ENCODE measurements at places on chromosomes 1 and 21.
A peak's percentile ranks its signal among the peaks of the same experiment; 100 is the strongest.

GRCh38 chr1:83928396-83928795 is 70.5 kb downstream of the TTLL7 start:
- DNase-seq: no peak

DNA sequence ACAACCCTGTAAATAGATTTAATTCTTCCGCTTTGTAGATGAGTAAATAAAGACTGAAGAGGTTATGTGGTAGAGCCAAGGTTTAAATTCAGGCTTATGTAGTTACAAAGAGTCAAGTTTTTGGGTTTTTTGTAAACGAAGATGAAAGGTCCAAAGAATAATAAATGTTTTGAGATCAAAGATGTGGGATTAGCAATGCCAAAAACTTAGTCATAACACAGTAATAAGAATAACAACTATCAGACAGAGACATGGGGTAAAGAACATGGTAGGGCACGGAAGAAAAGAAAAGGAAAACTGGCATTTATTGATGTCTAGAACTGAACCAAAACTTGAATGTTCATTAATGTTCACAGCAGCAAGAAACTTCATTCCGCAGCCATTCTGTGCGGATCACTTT is 42.9 kb downstream of the EXTL2 start:
- DNase-seq: no peak

DNA sequence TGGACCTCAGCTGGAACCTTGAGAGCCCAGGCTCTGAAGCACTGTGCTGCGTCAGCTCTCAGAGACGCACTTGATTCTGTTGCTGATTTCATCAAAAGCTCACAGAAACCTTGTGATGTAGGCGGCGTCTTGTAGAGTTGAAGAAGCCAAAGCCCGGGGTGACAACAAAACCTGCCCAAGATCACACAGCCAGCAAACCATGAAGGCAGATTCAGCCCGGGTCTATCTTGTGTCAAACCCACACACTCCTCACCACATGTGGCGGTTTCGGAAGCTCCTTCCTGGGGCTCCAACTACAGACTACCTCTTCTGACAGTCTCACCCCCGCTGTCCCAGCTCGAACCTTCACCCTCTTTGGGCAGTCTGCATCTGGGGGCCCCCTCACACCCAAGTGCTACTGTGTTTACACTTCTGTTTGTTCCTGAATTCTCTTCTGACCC is 50.4 kb downstream of the TENT5C start:
- DNase-seq: peak; percentile 55

GRCh38 chr1:110916669-110917306 is 43.8 kb downstream of the CD53 start:
- no peak for DNase-seq

GRCh38 chr1:19700079-19700777 is 35.6 kb downstream of the HTR6 start:
- no peak for DNase-seq

DNA sequence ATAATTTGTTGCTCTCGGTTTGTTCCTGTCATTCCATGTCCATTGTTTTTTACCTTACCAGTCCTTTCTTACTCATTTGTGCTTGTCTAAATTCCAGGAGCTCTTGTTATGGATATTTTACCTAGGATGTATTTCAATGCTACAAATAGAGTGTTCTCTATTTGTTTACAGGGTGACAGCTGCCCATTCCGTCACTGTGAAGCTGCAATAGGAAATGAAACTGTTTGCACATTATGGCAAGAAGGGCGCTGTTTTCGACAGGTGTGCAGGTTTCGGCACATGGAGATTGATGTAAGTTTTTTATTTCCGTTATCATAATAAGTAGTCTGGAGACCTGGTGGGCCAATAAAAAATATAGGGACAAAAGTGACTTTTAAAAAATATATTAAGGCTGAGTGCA is 23.0 kb downstream of the ZBED6 start:
- no peak for DNase-seq

- DNase-seq: no peak
These were observed 2.6 kb upstream of the CD244 start for GRCh38 chr1:160865337-160865736.

DNA sequence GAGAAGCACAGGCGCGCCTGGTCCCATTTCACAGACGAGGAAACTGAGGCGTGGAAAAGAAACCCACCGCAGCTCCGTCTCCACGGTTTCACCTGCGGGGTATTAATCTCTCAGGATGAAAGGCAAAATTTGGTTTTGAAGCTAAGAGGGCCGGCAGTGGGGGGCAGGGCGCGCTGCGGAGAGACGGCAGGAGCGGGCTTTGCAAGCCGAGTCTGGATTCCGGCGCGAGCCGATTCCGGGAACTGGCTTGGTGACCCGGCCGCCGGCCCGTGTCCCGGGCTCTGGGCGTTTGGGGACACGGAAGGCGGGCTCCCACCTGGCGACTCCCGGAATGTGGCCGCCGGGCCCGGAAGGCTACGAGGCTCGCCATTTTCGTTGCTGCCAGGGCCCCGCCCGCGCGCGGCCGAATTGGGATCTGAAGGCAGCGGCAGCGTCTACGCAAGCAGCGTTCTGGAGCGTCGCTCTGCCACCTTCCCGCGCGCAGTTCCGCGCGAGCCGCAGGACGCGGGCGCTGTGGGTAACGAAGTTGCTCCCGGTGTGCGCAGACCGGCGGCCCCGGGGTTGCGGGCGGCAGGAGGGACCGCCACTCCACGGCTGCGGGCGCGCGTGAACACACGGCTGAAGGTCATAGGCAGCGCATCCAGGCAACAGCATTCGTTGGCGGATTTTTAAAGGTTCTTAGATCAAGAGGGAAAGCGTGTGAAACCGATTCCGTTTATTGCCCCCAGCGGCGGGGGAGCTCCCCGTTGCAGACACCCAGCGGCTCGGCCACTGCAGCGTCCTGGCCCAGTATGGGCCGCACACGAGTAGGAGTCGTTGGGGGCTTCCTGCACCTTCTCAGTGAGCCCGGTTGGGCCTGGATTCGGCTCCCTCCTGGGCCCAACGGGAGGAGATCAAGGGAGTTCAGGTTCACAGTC is 5.4 kb upstream of the PRDM16 start:
- no peak for DNase-seq

DNA sequence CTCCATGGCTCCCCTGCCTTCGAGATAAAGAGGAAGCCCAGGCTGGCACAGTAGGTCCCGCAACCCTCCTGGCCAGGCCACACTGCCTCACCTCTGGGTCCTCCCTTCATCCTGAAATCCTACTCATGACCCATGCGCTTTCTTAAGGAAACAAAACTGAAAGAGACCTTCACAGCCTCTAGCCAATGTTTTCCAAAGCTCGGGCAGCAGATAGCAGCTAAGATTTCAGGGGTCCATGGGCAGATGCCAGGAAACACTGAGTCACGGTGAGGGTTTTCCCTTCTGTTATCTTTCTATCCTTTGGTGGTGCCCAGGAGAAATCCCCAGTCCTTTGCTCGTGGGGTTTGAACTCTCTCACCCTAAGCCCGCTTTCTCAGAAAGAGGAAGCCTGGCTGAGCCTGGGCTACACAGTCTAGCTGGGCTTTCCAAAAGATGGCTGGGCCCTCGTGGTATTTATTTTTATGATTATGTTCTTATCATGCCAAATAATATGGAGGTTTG is 26.6 kb downstream of the TTC39A start:
- no peak for DNase-seq

DNA sequence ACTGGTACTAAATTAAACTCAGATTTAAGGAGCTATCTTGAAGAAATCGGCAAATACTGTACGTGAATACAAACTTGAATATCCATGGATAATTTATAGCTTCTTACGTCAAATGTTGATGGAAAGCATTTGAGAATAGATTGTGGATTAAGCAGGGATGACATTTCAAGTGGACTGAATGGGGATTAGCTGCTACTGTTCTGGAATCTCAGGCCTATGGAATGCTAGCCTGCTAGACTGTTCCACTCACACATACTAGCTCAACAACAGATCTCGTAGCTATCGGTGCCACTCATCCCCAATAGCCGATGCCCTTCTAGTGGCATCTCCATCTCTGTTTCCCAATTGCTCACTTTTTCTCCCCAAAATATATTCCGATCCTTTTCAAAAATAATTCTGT is 62.0 kb upstream of the USP25 start:
- DNase-seq: no peak

DNA sequence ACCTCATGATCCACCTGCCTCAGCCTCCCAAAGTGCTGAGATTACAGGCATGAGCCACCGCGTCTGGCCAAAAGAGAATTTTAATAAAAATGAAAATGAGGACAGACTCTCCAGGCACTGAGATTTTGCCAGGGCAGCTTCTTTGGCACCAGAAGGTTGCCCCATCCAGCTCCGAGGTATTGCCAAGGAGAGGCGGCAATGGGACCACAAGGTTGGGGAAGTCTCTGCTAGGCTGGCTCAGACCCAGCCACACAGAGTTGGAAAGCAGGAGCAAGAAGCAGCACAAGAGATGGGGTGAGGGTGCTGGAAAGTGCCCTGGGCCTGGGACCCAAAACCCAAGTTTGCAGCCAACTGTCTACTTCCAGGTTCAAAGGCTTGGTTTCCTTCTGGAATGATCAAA is 200.9 kb downstream of the HHIPL2 start:
- no peak for DNase-seq

DNA sequence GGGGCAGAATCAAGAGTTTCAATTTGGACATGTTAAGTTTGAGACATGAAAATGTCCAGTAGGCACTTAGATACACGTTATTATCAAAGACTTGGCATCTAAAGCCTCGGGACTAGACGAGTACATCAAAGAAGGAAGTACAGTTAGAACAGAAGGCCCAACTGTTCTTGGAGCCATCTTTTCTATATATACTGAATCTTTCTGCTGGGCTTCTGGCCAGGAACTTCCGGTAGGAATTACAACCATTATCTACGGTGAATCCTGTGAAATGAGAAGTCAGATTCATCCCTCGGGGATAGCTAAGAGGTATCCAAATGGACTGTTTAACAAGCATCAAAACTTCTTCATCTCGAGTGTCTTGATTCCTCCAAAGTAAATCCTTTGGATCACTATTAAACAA is 34.4 kb upstream of the NRDC start:
- DNase-seq: no peak

DNA sequence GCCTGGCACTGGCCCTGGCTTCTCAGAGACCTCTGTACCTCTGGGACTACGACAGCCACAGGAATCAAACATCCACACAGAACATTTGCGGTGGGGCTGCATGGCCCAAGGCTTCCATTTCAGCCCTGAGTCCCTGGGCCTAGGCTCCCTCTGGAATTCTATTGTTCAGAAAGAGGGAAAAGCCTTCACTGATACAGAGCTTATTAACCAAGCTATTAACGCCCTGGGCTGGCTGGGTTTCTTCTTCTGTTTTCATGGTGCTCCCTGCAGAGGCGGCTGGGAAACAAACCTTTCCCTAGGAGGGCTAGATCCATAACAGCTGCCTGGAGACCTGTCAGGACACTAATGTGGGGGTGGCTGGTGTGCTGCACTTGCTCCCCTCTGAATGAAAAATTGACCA is 88.2 kb downstream of the KAZN start:
- DNase-seq: no peak

DNA sequence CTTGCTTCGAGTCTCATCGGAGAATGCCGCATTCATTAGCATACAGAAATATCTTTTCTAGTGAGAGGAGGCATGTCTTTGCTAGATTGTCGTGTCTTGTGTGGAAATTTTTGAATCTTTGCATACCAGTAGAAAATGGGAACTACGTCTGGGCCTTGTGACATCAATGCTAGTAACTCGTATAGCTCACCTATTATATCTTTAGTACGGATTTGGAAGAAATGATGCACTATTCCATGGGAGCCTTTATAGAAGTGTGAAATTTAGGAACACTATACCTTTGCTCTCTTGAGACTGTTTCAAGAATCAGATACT is 835 bp downstream of the UHMK1 start:
- no peak for DNase-seq

DNA sequence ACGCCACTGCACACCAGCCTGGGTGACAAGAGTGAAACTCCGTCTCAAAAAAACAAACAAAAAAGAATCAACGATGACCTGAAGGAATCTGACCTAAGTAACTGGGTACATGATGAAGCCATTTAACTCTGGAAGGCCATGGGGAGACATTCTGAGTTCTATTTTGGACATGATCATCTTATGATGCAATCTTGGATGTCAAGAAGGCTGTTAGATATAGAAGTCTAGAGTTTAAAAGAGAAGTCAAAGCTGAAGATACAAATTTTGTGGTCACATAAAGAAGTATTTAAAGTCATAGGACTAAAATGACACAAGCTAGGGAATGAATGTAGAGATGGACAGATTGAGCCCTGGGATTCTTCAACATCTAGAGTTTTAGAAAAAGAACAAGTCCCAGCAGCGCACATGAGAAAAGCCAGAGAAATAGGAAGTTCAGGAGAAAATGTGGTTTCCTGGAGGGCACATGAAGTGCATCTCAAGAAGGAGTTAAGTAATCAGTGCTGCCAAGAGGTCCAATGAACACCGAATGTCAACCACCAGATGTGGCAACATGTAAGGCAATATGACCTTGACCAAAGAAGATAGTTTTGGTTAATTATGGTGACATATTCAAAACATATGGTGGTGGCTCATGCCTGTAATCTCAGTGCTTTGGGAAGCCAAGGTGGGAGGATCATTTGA is 26.8 kb downstream of the ELK4 start:
- no peak for DNase-seq

GRCh38 chr1:25650289-25650576 is 33.6 kb downstream of the MAN1C1 start:
- no peak for DNase-seq

DNA sequence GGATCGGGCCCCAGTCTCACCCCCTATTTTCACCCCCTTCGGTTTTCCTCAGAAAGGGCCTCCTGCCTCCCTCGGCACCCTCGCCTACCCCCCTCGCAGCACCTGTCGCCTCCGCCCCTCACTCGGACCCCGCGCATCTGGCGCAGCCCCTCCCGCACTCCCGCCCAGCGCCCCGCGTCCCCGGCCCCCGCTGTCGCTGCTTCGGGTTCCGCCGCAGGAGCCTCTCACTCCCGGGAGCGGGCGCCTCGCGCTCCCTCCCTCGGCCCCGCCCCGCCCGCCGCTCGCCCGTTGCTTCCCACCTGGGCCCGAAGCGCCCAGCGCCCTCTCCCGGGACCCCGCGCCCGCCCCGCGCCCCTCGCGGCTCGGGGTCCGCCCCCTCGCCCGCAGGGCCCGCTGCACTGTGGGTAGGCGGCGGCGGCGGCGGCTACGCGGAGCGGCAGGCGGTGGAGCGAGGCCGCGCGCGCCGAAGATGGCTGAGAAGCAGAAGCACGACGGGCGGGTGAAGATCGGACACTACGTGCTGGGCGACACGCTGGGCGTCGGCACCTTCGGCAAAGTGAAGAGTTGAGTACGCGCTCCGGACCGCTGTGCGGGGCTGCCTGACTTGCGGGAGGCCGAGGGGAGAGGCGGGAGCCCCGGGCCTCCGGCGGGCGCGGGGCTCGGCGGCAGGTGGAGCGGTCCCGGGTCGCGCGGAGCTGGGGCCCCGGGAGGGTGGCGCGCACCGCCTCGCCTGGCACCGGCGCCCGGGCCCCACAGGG is at the start of gene PRKAA2:
TSS of gene PRKAA2 (plus strand) at position 396 of the 758 bp plus-strand sequence. CDS start at position 470, 74 bp downstream.
- DNase-seq: no peak

DNA sequence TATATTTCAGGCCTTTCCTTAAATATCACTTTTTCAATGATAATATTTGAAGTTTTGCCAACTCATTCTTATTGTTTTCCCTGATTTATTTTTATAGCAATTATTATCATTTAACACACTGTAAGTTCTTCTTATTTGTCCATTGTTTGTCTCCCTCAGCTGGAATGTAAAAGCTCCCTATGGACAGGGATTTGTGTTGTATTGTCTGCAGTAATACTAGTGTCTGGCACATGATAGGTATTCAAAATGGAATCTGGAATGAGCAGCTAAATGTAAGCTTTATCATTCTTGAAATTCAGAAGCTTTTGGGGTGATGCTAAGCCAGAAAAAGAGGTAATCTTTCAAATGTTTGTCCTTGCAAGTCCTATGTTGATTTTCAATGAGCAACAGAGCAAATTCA is 112.1 kb downstream of the NEGR1 start:
- no peak for DNase-seq

GRCh38 chr1:2506901-2507565 is 19.4 kb downstream of the PANK4 start:
- DNase-seq: no peak

Data from stimulated activated CD8-positive, alpha-beta memory T cell treated with anti-CD3 and anti-CD28 coated beads, Interleukin-12 subunit alpha, Interleukin-12 subunit beta, amount 100 ng/mL, for 4 hours (primary cell).